T-helper 22 cell (primary cell): ENCODE measurements at places on chromosomes 4 and X.

DNA sequence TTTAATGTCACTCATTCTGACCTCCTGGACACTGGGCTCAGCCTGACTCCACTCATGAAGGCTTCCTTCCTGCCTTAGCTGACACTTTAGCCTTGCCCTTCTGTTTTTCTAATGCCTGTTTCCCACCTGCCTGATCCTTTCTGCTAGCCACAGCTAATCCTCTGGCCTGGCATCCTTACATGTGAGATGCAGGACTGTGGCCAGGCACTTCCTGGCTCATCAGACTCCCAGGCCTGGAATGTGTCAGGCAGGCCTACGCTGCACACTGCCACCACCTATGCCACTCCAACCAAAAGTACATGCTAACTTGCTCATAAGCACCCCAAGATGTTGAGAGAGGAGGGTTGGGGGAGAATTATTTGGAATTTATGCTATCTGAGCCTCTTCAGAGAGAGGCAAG is 138.8 kb upstream of the NALF2 start:
- DNase-seq = no peak

DNA sequence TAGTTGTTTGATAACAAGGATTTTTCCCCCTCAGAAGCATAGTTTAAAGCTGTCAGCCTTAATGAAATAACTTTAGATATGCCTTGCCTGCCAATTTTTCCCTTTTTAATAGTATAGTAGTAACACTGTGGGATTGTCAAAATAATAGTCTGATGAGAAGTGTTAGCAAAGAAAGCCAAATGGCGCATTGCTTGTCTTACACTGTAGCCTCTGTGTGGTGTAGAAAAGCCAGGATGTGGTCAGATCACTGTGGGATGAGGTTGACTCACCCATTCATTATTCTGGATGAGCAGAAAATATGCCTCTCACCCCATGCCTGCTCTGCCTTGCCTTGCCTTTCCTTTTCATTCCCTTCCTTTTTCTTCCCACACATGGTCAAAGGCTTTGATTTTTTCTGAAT is 257.8 kb upstream of the NRK start:
- DNase-seq = no peak

DNA sequence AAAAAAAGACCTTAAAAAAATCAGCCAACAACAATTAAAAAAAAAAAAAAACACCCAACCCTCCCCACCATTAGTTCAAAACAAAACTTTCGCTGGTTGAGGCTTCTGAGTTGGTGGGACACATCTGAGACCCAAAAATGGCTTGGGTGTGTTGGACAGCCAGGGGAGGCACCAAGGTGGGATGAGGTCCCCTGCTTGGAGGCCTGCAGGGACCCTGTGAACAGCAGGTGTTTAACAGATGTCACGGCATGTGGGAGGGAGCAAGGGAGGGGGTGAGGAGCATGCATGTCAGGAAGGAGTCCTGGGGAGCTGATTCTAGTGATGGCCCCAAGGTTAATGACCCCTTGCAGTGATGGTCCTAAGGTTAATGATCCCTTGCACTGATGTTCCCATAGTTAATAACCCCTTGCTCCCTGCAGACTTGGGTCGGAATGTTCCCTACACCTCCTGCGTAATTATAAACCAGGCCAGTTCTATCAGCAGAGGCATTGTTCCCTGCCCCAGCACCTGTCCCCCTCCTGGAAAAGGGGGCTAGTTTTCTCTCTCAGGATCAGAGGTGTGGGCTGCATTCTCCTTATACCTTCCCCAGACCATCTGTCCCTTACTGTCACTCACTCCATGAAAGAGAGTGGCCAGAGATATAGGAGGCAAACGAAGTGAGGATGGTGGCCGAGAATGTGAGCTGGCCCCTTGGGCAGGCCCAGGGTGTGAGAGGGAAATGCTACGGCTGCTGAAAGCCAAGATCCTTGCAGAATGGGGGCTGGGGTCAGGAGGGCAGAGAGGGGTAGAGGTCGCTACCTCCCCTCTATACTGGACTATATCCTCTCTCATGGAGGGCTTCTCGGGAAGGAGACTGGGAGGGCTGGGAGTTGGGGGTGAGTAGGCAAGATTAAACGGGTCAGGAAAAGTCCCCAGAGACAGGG is 2.3 kb upstream of the FOXP3 start:
- DNase-seq = no peak

- no peak for DNase-seq
Measured at GRCh38 chr4:41133454-41134018, 80.8 kb downstream of the APBB2 start.

DNA sequence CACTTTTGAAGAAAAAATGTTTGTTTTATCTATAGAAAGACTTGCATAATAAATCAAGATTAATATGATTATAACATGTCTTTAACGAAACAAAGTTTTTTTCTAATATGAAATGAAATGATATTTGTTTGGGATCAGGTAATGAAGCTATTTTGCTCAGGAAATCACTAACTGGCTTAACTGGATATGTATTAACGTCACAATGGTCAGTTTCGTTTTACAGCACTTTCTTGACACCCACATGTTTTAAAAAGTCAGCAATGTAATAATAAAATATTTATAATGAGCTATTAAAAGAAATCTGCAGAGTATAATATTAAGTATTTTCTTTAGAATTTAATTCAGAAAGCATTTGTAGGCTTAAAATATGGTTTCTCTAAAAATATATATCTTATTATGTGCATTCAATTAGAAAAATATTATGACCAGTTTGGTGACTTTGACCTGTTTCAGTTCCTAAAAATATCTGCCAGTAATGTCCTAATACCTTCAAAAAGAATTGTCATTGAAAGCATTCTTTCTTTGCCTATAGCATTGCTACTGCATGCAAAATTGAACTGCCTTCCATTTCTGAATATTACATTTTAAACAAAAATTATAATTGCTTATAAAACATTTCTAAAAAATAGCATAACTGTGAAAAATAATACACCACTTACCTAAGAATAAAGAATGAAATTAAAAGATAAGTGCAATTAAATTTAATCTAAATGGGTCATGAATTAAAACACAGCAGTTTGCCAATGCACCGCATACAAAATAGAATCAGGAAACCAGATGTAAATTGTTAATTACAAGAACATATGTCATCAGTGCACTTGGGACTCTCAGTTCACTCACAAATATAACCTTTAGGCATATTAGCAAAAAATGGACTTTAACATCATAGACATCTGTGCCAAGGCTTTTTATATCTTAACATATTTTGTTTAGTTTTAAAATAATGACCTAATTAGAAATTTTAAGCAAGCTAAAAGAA is 31.6 kb downstream of the TIGD2 start:
- no peak for DNase-seq
